A673 (cell line): ENCODE measurements at places on chromosomes 12 and 14. TPM values are rescaled to one million over a fixed set of nuclear protein-coding genes. Genes with fewer than 3 reads are reported as not detected.

DNA sequence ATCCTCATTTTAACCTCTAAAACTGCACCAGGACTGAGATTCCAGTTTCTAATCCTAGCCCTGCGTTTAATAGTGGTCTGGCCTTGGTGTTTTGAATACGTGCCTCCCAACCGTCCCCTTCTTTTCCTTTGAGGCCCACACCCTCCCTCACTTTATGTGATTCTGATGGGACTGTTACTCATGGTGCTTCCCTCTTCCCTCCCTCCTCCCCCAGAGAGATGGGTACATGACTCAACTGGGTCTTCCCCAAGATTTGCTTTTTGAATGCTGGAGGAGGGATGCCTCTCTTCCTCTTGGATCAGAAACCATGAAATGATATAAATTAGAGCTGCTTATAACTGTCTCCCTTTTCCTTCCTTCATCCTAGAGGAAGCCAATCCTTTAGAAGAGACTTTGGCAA lies 8.2 kb upstream of the PPP2R5E start:
- no peaks in the 10 kb centered on the region for H3K4me1 ChIP-seq
- DNase-seq: no peak
- no peaks in the 10 kb centered on the region for H3K36me3 ChIP-seq
- H3K4me3 ChIP-seq: no peak overlapping the region

Gene DPPA3
- total RNA-seq: not detected in 2 replicates

- H3K4me1 ChIP-seq: no peaks in the 10 kb centered on the region
- peak; percentile 31 for DNase-seq
- H3K36me3 ChIP-seq: no peaks in the 10 kb centered on the region
- H3K27ac ChIP-seq: no peak overlapping the region
- H3K27me3 ChIP-seq: no peaks in the 10 kb centered on the region
Measured at GRCh38 chr14:63901434-63902085, 48.8 kb downstream of the SYNE2 start.

DNA sequence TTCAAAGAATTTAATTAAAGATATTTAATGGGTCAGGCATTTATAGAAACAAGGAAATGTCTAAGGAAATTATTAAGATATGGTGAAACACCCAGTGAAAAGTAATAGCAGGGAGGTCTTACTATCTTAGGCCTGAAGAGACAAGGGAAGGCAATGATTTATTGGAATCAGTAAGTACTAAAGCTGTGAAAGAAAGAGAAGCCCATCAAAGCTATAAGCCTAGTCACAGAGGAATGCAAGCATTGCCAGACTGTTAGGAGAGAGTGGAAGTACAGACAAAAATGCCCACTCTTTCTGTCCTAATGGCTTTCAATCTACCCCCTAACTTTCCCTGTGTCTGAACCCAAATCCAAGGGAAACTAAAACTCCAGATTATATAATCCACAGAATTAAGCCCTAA lies 69.2 kb upstream of the PIK3C2G start:
- H3K4me1 ChIP-seq: no peaks in the 10 kb centered on the region
- H3K27ac ChIP-seq: no peak overlapping the region
- no peaks in the 10 kb centered on the region for H3K36me3 ChIP-seq
- no peaks in the 10 kb centered on the region for H3K27me3 ChIP-seq

Gene GXYLT1
- 25.0 and 26.7 TPM in 2 replicates for total RNA-seq

Gene TRPV4
- total RNA-seq: 0.11 and 0.33 TPM in 2 replicates

Gene RNASE7
- total RNA-seq: not detected in 2 replicates

DNA sequence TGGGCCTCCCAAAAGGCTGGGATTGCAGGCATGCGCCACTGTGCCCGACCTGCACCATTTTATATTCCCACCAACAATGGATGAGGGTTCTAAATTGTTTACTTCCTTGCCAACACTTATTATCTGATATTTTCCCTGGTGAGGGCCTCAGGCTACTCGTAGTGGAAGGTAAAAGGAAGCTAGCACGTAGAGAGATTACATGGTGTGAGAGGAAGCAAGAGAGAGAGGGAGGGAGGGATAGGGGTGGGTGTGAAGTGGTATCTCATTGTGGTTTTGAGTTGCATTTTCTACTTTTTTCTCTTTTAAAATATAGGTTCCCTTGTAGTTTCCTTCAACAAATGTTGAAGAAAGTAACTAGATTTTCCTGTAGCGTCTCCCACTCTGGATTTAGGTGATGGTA lies 30.9 kb downstream of the MYO1H start:
- H3K4me1 ChIP-seq: no peaks in the 10 kb centered on the region
- H3K27ac ChIP-seq: no peak overlapping the region
- no peaks in the 10 kb centered on the region for H3K36me3 ChIP-seq
- DNase-seq: no peak
- no peak overlapping the region for H3K4me3 ChIP-seq
- H3K27me3 ChIP-seq: peaks cover 5% of the 10 kb centered on the region

GRCh38 chr12:65324056-65324455 lies 45.6 kb downstream of the MSRB3 start:
- no peaks in the 10 kb centered on the region for H3K36me3 ChIP-seq
- no peak overlapping the region for H3K27ac ChIP-seq
- H3K4me3 ChIP-seq: no peak overlapping the region
- H3K4me1 ChIP-seq: peaks cover 15% of the 10 kb centered on the region

DNA sequence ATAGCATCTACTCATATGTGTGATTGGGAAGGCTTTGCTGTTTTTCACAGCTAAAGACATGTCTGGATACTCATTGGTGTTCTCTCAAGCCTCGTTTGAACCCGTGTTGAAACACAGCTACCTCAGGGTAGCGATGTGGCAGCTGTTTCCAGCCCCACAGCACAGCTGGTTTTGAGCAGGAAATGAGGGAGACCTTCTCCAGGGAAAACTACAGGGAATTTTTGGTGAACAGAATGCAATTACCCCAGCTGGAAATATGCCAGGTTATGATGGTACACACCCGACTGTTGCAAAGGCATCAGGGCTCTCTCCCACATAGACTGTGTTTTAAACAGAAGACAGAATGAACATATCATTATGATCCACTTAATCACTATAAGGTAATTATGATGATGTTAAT lies 828.9 kb downstream of the VRK1 start:
- DNase-seq: peak; percentile 59
- H3K4me1 ChIP-seq: peaks cover 24% of the 10 kb centered on the region
- H3K27me3 ChIP-seq: no peaks in the 10 kb centered on the region
- H3K4me3 ChIP-seq: no peak overlapping the region
- H3K36me3 ChIP-seq: no peaks in the 10 kb centered on the region

DNA sequence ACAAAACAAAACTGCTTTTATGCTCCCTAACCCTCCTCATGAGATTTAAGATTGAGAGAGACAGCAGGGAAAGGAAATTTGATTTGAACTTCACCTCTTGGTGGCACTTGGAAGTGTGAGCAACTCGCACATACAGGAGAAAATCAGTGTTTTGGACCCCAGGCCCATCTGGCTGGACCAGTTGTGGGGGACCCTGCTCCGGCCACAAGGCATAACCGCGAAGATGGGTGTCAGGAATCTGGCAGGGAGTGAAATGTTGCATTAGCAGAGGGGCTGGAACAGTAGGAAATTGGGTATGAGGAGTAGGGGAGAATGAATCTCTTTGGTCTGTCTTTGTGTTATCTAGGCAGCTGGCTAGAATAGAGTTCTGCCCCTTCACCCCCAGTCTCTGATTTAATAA lies 1.2 kb downstream of the CIROP start:
- H3K36me3 ChIP-seq: peaks cover 4% of the 10 kb centered on the region
- H3K4me3 ChIP-seq: no peak overlapping the region
- H3K4me1 ChIP-seq: peaks cover 15% of the 10 kb centered on the region
- no peak overlapping the region for H3K27ac ChIP-seq
- no peak for DNase-seq

DNA sequence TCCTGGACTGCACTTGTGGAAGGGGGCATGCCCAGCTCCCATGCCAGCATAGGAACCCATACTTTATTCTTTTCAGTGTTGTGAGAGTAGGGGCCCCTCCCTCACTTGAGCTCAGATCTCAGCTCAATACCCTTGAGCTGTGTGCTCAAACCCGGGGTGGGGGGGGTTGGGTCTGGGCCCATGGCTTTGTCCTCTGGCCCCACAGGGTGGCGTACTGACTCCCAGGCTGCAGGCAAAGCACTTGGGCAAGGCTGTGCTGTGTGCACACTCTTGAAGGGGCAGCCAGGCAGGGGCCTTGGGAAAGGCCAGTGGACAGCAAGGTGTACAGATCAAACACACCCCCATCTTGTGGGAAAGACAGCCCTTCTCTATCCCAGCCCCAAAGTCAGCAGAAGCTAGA lies 81.8 kb downstream of the WIF1 start:
- no peaks in the 10 kb centered on the region for H3K4me1 ChIP-seq
- H3K27ac ChIP-seq: no peak overlapping the region
- no peak for DNase-seq
- no peak overlapping the region for H3K4me3 ChIP-seq

Gene STON2
- total RNA-seq: 8.6 and 13.4 TPM in 2 replicates

DNA sequence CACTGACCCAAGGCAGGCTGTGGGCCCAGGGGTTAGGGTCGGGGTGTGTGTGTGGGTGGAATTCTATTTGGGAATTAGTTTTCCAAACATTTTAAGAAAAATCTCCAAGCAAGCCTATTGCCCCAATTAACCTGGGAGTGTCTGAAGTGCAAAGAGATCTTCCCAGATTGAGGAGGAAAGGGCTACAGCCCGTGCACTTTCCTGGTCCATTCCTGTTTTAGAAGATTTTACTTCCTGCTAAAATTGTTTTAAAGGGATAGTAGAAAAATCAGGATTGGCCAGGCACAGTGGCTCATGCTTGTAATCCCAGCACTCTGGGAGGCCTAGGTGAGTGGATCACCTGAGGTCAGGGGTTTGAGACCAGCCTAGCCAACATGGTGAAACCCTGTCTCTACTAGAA lies 5.3 kb downstream of the DCTN2 start:
- no peak for DNase-seq
- H3K4me1 ChIP-seq: peaks cover 13% of the 10 kb centered on the region
- H3K4me3 ChIP-seq: no peak overlapping the region
- peaks cover 9% of the 10 kb centered on the region for H3K36me3 ChIP-seq

- H3K4me3 ChIP-seq: no peak overlapping the region
- H3K27me3 ChIP-seq: no peaks in the 10 kb centered on the region
- no peak overlapping the region for H3K27ac ChIP-seq
- no peaks in the 10 kb centered on the region for H3K4me1 ChIP-seq
- H3K36me3 ChIP-seq: no peaks in the 10 kb centered on the region
- DNase-seq: no peak
Measured at GRCh38 chr14:33587791-33588190, 363.1 kb downstream of the EGLN3 start.

GRCh38 chr14:32336702-32337101 lies 7.6 kb downstream of the AKAP6 start:
- no peak overlapping the region for H3K27ac ChIP-seq
- DNase-seq: no peak
- no peak overlapping the region for H3K4me3 ChIP-seq
- no peaks in the 10 kb centered on the region for H3K4me1 ChIP-seq

DNA sequence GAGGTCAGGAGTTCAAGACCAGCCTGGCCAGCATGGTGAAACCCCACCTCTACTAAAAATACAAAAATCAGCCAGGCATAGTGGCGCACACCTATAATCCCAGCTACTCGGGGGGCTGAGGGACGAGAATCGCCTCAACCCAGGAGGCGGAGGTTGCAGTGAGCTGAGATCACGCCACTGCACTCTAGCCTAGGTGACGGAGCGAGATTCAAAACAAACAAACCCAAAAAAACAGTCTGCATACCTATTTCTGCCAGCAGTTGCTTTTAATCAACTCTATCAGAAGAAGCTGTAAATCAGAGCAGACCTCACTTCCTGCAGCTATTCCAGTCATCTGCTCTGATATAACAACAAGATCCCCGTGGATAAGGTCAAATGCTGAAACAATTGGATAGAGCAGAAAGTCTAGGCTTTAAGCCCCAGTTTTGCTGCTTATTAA lies 50.5 kb downstream of the LIMA1 start:
- no peaks in the 10 kb centered on the region for H3K36me3 ChIP-seq
- no peaks in the 10 kb centered on the region for H3K27me3 ChIP-seq
- H3K4me1 ChIP-seq: no peaks in the 10 kb centered on the region
- no peak overlapping the region for H3K27ac ChIP-seq
- no peak overlapping the region for H3K4me3 ChIP-seq

Gene NEMP1
- 57.8 and 68.6 TPM in 2 replicates for total RNA-seq

- DNase-seq: no peak
- no peak overlapping the region for H3K4me3 ChIP-seq
- H3K27me3 ChIP-seq: peaks cover 3% of the 10 kb centered on the region
- no peaks in the 10 kb centered on the region for H3K36me3 ChIP-seq
Measured at GRCh38 chr12:18651525-18651924, 86.3 kb downstream of the PLCZ1 start.

DNA sequence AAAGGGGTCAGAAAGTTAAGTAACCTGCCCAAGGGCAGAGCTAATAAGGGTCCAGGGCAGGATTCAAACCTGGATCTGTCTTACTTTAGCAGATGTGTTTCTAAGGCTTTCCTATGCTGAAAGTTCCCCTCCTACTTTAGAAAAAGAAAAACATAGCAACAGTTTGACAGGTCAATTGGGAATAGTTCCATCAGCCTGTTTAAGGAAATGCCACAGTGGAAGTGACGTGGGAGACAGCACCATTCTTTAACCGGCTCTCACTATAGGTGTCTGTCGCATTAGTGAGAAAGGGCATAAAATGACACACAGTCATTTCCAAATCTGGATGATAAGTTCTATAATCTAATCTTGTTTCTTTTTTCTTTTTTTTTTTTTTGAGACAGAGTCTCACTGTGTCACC lies 7.3 kb downstream of the ALDH1L2 start:
- H3K4me1 ChIP-seq: no peaks in the 10 kb centered on the region
- H3K27me3 ChIP-seq: no peaks in the 10 kb centered on the region
- no peak for DNase-seq
- H3K4me3 ChIP-seq: no peak overlapping the region
- H3K27ac ChIP-seq: no peak overlapping the region
- no peaks in the 10 kb centered on the region for H3K36me3 ChIP-seq

- no peaks in the 10 kb centered on the region for H3K27me3 ChIP-seq
- no peaks in the 10 kb centered on the region for H3K36me3 ChIP-seq
- no peak overlapping the region for H3K27ac ChIP-seq
Measured at GRCh38 chr12:26817183-26817591, 15.8 kb downstream of the ITPR2 start.

Gene CD27
- not detected in 2 replicates for total RNA-seq

Gene SERPINA9
- not detected in 2 replicates for total RNA-seq

Gene KRT81
- 0.20 and 0.30 TPM in 2 replicates for total RNA-seq

- H3K4me1 ChIP-seq: peaks cover 44% of the 10 kb centered on the region
- no peak overlapping the region for H3K4me3 ChIP-seq
- H3K27ac ChIP-seq: no peak overlapping the region
- peaks cover 25% of the 10 kb centered on the region for H3K36me3 ChIP-seq
- no peaks in the 10 kb centered on the region for H3K27me3 ChIP-seq
Measured at GRCh38 chr14:95125221-95125620, 32.1 kb downstream of the DICER1 start.

DNA sequence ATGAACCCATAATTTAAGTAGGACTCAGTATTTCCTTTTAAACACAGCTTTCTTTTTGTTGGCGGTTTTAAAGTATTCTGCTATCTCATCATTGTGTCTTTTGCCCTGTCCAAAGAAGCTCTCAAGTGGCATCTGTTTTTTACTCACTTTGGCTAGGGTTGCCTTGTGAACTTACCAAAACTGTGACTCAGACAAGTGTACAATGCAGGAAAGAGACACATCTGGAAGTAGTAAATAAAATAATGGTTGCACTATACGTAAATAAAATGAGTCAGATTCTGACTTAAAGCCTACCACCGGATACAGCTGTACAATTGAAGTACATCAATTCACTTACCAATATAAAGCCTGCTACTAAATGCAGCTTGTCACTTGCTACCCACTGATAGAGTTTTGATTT lies 619.2 kb upstream of the LRFN5 start:
- no peaks in the 10 kb centered on the region for H3K36me3 ChIP-seq
- H3K4me1 ChIP-seq: no peaks in the 10 kb centered on the region
- DNase-seq: no peak
- H3K27ac ChIP-seq: no peak overlapping the region
- no peaks in the 10 kb centered on the region for H3K27me3 ChIP-seq
